Motor neuron (in vitro differentiated cells): ENCODE measurements at places on chromosomes 6 and 20.

- no peak for ATAC-seq
These were observed 63.9 kb downstream of the FARS2 start for GRCh38 chr6:5325173-5325572.

DNA sequence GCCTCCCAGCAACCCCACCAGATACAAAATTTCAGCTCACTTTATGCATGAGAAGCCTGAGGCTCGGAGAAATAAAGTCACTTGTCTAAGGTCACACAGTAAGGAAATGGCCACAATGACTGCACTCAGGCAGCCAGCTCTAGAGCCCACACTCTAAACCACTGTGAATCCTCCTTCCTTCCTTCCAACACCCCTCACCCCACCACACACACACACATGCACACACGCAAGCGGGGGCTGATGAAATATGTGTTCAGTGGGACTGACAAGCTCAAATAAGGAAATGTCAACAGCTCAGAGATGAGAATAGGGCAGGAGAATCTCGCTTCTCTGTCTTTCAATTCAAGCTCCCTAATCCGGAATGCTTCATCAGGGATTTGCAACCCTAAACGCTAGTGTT, 6.0 kb upstream of the BPIFA1 start:
- ATAC-seq: no peak

DNA sequence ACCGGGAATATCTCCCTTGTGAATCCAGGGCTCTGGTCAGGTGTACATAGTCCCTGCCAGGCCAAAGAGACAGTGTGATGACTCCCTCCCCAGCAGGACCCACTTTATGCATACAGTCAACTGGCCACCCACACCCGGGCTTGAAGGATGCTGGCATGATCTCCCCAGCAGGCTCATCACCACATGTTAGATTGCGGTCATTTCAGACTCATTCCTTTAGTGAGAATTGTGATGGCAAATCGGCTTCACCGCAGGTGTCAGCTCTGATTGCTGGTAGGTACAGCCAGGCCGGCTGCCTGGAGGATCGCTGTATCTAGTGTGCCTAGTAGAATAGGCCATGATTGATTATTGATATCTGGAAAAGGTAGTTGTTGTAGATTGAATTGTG, 24.5 kb downstream of the CD83 start:
- ATAC-seq: no peak

GRCh38 chr6:112245511-112246203, 8.7 kb downstream of the LAMA4 start:
- ATAC-seq: peak; percentile 0

DNA sequence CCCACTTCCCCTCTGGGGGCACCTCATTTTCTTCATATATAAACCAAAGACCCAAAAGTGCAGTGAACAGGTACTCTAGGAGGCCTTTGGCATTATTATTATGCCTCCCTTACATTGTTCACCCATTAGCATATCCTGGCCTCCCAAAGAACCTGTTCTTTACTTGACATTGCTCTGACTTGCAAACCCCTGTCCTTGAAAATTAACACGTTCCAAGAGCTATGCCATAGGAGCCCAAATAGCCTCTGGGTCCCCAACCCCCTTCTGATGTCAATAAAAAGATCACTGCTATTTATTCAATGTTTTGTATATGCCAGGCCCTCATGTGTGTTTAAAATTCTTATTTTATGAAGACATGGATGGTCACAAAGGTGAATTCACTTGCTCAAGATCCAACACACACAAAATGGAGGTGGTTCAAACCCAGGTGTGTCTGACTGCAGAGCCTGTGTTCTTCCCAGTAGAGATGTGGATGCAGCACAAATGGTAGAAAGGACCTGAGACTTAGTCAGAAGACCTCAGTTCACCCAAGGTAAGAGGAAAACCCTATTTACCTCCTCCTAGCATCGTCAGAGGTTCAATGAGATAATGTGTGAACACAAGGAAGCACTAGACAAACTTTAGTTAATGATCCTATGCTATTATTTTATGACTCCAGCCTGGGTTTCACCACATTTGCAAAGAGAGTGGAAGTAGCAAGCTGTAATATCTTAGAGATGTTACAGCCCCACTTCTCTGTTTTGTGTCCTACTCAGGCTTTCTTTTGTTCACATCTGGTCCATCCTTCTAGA, 36.6 kb downstream of the BCL2L1 start:
- no peak for ATAC-seq

DNA sequence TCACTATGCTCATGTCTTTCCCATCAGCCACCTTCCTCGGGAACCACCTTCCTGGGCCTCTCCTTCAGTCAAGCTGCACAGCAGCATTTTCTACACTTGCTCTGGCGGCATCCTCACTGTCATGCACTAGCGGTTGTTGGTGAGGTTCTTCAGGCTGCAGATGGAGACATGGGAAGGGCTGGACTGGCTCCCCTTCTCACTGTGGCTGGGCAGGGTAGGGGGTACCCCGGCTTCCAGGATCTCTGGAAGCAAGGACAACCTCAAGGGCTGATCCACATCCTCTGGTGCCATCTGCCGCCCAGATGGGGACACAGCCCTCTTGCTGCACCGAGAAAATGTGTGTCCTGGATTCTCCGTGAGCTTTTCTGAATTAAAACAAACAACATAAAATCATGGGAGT, 180.1 kb upstream of the RNF24 start:
- ATAC-seq: peak; percentile 32

- no peak for ATAC-seq
These were observed at the start of gene OLIG3 for GRCh38 chr6:137494281-137494987. TSS of gene OLIG3 (minus strand) at chr6:137494394. CDS start at chr6:137494170, 224 bp downstream.

DNA sequence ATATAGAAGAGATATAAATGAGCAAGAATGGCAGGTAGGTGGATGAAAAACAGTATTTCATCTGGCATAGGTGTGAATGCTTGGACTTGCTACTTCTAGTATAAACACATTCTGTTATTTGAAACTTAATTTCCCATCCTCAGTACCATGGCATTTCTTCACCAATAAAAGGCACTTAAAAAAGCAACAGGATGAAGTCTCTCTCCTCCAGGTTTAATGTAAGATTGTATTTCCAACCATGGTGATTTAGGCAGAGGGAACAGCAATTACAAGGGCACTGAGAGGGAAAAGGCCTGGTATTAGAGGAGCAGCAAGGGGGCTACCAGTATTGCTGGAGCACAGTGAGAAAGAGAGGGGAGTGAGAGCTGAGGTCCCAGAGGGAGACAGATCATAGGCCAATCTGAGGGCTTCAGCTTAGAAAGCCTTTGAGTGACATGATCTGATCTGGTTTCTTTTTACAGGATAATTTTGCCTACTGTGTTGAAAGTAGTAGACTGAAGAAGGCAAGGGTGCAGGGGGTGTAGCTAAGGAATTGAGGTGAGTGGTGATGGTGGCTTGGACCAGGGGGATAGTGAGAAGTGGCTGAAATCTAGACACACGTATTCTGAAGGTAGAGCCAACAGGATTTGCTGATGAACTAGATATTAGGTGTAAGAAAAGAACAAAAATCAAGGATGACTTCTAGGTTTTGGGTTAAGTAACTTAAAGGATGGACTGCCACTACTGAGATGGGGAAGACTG, 67.8 kb upstream of the SMIM29 start:
- ATAC-seq: no peak

GRCh38 chr6:20399518-20399917, 2.2 kb upstream of the E2F3 start:
- no peak for ATAC-seq

GRCh38 chr6:44224029-44224964, 902 bp downstream of the SLC29A1 start:
- peak; percentile 5 for ATAC-seq
